Fibroblast of skin of left quadriceps (primary cell): ENCODE measurements at places on chromosomes 12 and 14.

GRCh38 chr12:55972042-55972441 is 1.8 kb upstream of the RAB5B start:
- DNase-seq, result no peak

DNA sequence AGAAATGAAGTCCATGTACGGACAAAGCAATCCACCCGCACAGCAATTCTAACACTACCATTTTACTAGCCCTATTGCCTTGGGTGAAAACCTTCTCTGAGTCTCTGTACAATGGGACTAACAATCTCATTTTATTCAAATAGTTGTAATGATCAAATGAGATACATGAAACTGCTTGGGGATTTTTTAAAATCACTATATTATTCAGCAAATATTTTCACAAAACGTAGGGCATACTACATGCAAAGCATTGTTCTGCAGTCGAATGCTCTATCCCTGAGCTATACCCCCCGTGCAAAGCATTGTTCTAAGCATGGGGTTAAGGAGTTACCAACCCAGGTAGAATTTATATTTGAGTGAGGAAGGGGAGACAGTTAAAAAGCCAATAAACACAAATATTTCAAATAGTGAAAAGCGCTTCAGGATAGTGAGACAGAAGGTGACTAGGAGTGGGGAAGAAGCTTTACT is 554 bp upstream of the ATF7 start:
- DNase-seq, result no peak

DNA sequence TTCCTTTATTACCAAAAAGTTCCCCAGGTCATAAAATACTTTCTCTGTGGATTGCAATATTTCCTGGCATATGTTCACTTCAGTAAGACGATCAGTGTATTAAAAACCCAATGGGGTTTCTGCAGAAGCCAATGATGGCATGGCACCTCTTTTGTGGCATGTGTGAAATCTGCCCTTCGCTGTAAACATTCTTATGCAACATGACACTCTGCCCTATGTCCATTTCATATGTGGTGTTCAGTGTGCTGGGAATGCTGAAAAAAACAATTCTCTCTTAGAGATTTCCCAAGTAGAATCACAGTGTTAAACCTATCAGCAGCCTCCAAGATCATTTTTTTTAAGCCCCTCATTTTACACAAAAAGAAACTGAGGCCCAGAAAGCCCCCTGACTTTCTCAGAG is 2.3 kb upstream of the MYBPC1 start:
- DNase-seq, result no peak

- DNase-seq, result no peak
These were observed 13.4 kb downstream of the LRIG3 start for GRCh38 chr12:58906917-58907316.

GRCh38 chr14:98227727-98228111 is 1044.3 kb downstream of the BCL11B start:
- no peak for DNase-seq
